ENCODE measurements at places on chromosomes 11 and 22.

DNA sequence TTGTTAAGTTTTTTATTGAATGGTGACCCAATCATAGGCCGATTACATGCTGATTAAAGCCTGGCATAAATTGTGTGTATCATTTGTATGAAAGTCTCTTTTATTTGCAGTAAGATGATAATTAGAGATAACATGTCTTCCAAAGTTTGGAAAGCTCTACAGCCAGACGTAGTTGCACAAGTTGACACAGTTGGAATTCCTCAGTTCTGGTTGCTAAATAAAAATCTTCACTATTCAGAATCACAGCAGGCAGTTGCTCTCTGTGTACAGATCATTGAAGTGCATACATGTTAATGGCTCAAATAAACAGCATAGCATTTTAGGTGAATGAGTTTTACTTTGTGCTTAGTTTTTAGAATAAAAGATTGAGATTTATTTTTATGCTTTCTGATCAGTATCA, 69.5 kb downstream of the ARHGAP42 start:
- DNase-seq: peak; percentile 64

DNA sequence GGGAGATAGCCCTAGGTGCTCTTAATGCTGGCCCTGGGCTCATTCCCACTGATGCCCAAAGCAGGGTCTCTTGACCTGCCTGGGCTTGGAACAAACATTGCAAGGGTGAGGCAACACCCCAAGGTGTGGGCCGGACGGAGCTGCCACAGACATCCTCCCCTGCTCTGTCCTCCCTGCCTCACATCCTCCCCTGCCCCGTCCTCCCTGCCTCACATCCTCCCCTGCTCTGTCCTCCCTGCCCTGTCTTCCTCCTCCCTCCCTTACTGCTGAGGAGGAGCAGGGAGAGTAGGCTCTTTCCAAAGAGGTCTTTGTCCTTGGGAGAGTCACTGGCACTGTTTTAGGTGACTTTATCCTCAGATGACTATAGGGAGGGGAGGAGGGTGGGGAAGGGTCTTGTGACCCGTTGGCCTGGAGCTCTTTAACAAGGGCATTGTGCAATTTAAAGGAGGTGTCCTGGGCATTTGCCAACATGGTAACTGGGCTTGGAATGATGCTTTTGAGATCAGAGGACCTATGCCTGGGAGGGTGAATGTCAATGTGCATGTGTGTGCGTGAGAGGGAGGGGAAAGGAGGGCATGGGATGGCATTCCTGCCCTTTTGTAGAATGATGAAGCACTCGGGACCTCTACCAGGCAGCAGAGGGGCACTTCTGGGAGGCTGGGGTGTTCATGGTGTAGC, 700 bp downstream of the FAM180B start:
- no peak for DNase-seq

DNA sequence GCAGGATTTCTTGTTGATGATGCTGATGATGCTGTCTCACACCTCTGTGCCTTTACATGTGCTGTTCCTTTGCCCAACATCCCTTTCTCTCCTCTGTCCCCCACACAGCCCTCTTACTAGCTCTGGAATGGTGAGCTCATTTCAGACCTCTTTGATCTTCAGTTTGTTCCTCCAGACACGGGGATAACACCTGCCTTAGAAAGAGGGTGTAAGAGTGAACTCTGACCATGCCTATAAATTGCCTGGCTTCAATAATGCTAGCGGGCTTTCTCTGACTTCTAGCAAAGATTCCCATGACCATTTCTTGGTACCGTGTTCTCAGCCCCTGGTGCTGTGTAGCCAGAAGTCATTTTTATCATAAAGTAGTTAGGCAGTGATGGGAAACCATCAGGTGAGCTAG, 55.9 kb upstream of the DRD2 start:
- no peak for DNase-seq

GRCh38 chr11:57802411-57802810, 40.8 kb downstream of the CTNND1 start:
- DNase-seq: no peak

DNA sequence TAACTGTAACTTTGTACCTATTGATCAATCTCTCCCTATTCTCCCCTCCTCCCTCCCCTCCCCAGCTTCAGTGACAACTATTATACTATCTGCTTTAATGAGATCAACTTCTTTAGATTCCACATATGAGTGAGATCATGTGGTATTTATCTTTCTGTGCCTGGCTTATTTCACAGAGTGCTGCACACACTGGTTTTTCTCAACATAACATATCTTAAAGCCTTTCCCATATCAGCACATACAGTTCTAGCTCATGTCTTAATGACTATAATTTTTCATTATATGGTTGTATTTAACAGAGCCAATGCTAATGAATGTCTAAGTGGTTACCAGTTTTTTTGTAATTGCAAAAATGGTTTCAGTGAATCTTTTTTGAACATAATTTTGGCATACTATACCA, 340.3 kb upstream of the DDI1 start:
- no peak for DNase-seq
